NCI-H524 (cell line): ENCODE measurements at places on chromosomes 6 and 20.
A peak's percentile ranks its signal among the peaks of the same experiment; 100 is the strongest.

DNA sequence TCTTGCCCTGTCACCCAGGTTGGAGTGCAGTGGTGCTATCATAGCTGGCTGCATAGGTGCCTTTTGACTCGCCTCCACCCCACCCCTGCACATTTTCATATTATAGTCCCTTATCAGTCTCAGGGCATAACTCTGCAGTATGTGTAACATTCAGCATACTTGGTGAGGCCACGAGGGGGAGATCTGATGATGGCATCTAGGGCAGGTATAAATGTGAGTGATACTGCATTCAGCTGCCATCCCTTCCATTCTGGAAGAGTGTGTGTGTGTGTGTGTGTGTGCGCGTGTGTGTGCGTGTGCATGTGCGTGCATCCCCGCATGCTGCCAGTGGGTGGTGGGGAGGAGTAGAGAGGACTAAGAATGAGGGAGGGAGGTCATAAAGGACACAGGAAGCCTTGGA lies 81.4 kb downstream of the JARID2 start:
- DNase-seq, result peak; percentile 45

- DNase-seq, result no peak
Measured at GRCh38 chr20:34557936-34558319, 590 bp upstream of the MAP1LC3A start.

DNA sequence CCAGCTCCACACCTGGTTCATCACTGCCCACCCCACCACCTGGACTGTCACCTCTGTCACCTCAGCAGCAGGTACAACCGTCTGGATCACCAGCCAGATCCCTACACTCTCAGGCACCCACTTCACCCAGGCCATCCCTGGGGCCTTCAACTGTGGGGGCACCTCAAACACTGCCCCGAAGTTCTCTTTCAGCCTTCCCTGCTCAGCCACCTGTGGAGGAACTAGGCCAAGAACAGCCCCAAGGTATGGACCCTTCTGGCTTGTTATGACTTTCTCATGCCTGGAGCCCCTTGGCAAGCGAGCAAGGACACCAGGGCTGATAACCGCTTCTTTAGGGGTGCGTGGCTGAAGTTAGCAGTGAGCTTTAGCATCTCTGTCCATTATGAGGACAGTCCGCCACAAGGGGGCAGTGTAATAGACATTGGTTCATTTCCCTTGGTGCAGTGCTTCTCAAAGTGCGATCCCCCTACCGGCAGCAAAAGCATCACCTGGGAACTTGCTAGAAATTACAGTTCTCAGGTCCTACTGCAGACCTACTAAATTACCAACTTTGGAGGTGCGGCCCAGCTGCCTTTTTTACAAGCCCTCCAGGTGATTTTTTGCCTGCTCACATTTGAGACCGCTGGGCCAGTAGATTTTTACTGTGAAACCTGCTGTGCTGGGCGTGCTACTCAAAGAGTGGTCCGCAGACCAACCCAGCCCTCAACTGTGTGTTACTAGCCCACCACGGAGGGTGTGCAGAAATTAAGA lies 32.5 kb downstream of the PNPLA1 start:
- DNase-seq, result peak; percentile 69

DNA sequence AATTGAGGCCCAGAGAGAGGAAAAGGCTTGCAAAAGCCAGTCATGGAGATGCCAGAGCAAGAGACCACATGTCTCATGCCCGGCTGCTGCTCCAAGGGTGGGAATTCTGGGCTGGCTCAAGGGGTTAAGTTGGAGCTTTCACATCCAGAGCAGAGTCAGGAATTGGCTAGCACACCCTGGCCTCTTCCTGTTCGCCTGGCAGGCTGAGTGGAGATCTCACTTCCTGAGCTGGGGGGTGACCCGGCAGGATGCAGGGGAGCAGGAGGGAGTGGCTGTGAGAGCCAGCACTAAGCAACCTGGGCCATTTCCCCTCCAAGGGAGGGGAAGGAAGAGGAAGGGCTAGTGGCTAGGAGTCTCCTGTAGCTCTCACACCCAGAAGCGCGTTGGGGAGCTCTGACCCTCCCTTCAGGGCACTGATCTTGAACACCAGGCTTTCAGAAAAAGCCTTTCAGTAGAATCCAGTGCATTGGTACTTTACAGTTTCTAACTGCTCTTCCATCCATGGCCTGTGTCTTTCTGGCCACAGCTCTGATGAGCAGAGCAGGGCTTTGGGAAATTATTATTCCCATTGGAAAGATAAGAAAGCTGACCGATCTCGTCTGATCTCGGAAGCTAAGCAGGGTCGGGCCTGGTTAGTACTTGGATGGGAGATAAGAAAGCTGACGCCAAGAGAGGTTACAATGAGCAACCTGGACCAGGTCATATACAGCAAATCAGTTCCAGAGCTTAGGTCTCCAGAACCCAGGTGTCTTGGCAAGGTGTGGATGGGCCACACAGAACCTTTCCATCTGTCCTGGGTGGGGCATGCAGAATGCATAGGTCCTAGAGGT lies 2.2 kb upstream of the CCM2L start:
- DNase-seq, result no peak

DNA sequence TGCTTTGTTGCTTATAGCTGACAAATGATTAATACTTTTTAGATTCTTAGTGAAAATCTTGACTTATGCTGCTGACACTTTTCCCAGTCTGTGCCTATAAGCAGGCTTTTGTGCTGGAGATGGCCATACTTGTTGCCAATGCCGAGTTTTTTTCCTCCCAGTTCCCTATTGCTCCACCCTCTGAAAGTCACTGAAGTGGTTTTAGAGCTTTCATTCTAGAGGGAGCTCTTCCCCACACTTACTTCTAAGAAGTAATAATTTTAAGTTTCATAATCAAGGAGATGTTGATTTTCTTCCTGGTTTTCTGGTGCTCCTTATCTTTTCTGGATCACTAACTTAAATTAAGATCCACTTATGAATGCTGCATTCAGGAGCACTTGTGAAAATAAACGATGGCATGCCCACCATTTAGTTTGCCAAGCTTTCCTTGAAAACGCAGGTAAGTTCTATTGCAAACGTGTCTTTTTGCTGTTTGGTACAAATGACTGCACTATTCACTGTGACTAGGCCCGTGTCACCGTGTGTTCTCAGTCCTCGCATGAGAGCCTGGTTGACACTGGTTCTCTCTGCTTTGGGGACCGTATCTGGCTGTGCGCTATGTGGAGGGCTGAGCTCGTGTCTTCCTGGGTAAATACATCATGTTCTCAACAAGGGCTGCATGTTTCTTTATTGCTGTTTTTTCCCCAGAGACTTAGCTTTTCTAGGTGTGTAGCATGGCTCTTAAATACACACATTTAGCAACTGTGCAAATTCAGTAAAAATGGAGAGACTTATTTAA lies 50.2 kb downstream of the GFRA4 start:
- DNase-seq, result no peak

GRCh38 chr20:19275038-19275629 lies 62.7 kb downstream of the SLC24A3 start:
- DNase-seq, result no peak

DNA sequence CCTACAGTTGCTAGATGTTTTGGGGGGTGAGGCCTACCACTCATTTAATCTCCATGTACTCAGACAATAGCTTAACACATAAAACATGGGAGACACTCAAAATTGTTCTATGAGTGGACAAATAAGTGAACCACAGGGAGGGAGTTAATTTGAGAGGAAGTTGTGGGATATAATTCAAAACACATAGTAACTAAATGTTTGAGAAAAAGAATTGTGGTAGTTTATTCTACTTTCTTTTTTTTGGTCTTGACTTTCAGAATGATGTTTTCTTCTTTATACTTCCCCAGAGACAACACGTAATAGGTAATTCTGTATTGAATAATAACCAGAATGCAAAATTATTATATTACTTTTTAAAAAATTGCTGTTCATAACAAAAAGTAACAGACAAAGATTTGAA lies 453.8 kb downstream of the RFPL4B start:
- DNase-seq, result no peak

- no peak for DNase-seq
Measured at GRCh38 chr6:14930366-14930989, 315.4 kb upstream of the JARID2 start.

DNA sequence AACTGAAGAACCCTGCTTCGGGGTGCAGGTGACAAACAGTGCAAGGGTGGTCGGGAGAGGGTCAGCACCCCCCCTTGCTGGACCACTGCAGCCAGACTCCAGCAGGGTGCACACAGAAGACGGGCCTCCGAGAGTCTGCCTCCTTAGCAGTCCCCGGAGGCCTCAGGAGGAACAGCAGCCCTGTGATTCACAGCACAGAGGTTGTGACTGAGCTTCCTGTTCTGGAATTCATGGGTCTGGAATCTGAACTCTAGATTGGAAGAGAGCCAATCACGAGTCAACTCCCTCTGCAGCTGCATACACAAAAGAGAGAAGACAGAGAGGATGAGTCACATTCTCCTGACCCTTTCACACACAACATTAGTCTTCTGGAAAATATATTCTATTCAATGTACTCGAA lies 249.0 kb upstream of the OPRM1 start:
- DNase-seq, result no peak

DNA sequence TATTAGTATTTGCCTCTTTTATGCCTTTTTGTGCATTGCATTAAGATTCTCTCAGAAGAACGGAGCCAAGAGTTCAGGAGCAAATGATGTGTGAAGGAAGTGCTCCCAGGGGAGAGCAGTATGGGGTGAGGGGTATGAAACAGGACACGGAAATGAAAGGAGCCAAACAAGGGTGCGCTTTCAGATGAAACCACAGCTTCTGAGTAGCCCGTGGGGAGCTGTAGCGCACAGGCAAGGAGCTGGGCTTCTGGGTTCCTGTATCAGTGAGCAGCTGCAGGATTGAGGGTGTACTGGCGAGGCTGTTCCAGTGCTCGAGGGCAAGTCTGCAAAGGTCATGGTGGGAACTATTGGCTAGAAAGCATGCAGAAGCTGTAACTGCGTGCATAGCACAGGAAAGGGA lies 25.4 kb downstream of the ANKEF1 start:
- peak; percentile 36 for DNase-seq

GRCh38 chr20:62359491-62360121 lies 7.5 kb downstream of the LAMA5 start:
- no peak for DNase-seq

DNA sequence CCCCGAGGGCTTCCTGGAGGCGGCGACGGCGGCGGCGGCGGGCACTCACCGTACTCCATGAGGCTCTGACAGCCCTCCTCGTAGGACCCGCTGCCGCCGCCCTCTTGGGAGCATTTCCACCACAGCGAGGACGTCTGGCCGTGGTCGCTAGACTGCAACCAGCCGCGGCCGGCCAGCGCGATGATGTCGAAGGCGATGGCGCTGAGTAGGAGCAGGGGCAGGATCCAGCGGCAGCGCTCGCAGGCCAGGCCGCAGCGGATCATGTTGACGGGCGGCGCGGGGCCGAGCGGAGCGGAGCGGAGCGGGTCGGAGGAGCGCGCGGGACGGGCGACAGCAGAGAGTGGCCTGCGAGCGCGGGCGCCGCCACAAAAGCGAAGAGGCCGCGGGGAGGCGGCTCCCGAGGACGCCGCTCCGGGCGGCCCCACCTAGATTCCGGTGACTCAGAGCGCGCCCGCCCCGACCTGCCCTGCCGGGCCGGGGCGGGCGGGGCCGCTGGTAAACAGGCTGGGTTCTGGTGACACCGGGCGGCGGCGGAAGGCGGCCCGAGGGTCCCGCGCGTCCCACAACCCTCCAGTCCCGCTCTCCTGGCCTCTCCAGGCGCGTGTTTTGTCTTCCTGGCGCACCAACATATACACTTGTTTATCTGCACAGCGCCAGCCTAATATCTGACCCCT lies at the start of gene PERP:
PERP (minus strand) TSS at position 342 of the 674 bp plus-strand sequence; CDS start at position 263, 79 bp downstream.
- peak; percentile 62 for DNase-seq

DNA sequence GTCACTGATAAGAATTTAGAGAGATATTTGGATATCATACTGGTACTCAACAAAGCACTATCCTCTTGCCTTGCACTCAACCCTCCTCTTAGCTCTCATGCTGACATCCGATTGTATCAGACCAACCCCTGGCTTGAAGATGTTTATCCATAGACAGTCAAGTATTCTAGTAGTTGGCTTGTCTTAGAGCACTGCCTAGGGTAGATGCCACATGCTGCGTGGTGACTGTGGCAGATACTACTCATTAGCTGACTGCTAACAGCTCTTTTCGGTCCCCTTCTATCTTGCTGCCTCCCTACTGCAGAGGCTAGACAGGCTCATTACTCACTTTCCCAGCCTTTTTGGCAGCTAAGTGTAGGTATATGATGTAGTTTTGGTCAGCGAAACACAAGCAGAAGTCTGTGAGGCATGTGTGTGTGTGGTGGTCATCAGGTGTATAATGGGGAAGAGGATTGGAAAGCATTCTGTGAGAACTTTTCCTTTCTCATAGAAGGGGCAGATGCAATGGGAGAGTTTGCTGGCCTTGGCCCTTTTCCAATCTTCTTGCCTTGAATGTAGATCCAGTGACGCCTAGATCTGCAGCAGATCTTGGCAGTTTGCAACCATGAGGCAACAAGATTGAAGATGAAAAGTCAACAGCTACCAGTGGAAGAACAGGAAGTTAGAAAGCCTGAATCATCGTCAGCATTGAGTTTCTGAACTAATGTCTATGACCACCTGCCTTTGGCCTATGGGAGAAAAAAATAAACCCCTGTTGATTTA lies 4.4 kb upstream of the IFNGR1 start:
- DNase-seq, result no peak

GRCh38 chr6:95815389-95816056 lies 200.3 kb upstream of the FUT9 start:
- no peak for DNase-seq

DNA sequence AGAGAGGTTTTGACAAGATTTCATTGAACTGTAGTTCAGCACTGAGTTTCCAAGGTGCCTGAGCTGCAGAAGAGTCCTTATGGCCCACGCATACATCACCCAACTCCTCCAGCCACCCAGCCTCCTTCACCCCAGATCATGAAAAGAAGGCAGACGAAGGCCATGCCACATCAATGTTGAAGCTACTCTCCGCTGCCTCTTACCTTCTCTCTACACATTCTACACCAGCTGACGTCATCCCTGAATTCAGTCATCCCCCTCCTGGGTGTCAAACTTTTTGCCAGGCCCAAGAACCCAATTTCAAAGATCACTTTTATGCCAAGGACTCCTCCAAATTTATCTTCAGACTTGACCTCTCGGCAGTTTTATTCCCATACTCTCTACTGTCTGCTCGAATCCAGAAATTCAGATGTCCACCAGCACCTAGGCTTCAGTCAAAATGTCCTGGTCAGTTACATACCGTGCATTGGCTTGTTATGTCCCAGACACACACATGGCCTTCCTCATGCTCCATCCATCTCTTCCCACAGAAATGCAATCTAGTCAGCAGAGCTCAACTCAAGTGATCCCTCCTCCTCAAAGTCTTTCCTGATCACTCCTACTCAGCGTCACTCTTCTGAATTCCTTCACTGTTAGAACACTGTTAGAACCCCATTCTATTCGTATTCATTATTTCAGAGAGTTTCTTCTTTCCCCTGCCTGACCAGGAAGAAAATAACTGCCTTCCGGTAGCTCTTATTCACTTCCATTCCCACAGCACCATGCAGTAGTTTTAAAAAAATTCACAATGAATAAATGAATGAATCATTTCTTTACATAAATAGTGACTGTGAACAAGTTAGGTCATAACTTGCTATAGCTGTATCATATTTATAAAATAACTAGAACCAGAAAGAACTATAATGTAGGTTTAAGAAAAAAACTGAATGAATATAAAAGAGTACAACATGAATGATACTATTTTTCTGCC lies 11.5 kb downstream of the ATXN1 start:
- DNase-seq, result no peak

- DNase-seq, result no peak
Measured at GRCh38 chr20:22808628-22809027, 224.3 kb upstream of the FOXA2 start.
